Stimulated activated CD4-positive, alpha-beta T cell treated with anti-CD3 and anti-CD28 coated beads, Interleukin-4, amount 100 ng/mL, for 4 hours (primary cell): ENCODE measurements at places on chromosomes 4 and X.

DNA sequence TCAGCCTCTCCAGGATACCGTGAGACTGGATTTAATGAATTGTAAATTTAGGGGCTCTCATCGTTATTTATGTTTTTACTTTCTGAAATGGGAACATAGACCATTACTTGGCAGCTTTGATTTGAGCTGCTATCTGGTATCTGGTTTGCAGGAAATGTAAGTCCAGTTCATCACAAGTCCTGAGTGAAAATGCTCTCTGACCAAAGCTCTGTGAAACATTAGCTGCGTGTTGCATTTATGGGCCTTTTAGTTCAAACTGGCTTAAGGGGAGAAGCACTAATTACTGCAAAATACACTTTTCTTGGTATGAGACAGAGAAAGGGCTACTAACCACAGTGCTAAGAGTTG lies 420 bp downstream of the CC2D2A start:
- no peak for DNase-seq

- DNase-seq: no peak
Observed at GRCh38 chr4:159042097-159042605, 60.7 kb upstream of the RAPGEF2 start.

GRCh38 chr4:164252286-164252685 lies 501.6 kb upstream of the SMIM31 start:
- no peak for DNase-seq

DNA sequence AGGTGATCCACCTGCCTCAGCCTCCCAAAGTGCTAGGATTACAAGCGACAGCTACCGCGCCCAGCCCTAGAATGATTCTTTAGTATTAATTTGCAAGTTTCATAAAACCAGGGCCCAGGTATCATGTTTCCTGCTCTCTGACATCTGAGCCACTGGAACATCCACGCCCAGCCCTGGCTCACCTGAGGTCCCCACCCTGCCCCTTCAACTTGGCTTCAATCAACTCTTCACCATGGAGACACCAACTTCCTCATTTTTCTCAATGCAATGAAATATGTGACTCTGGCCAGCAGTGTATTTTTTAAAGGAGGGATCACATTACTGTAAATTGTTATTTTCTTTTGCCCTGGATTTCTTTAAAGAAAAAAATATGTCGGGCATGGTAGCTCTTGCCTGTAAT lies 3.9 kb downstream of the PRSS12 start:
- no peak for DNase-seq

- no peak for DNase-seq
Observed at GRCh38 chr4:114286262-114286810, 306.9 kb upstream of the ARSJ start.

DNA sequence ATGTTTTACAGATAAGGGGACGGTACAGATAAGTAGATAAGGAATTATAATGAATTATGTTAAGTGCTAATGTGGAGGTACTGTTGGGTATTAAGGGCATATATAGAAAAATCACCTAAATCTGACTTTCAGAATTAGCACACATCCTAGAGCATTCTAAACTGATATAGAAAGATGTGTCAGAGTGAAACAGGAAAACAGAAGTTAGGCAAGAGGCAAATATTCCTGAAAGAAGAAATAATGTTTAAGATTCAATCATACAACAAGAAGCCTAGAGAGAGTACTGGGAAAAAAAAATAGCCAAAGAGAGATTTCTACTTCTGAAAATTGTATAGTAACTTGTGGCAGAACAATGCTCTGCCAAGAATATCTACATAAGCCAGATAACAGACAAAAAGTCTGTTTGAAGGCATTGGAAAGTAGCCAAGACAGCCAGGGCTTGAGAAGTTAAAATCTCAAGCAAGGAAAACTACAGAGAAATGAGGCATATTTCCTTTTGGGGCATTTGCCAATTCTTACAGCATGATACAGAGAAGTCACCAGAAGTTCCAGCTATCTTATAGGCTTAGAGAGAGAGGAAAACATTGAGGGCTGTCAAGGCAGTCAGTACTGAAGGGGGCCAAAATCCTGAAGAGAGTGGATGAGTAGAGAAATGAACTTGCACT lies 646.0 kb downstream of the RPA4 start:
- DNase-seq: no peak

DNA sequence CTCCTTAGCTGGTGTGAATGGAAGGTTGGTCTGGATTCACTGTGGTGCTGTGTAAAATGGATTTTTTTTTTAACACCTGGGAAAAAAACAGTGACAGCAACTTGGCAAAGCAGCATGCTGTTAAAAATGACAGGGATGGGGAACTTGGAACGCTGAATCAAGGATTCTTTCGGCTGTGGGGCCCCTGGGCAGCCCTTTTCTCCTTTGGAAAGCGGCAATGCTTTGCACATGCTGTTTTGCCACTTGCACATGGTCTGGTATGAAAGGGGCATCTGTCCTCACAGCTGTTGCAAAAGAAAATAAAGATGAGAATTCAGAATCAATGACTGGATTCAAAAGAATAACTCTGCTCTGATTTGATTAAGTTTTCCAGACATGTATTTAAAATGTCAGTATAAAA lies 10.7 kb upstream of the PIGA start:
- DNase-seq: no peak

DNA sequence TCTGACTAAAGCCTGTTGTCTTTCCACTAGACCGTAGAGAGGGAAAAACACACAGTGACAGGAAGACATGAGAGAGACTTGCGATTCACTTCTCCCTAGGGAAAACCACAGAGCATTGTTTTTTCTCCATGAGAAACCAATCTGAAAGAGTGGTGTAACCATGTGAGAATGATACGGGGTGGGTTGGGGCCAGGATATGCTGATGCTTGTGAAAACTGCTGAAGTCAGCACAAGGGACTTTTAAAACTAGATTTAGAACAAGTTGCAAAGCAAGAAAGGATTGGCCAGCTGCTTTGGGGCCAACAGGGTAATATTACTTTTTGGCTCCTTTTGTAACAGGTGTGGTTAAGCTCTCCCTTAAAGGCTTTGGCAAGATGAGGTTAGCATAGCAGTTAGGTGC lies 66.1 kb downstream of the NHSL2 start:
- DNase-seq: no peak

DNA sequence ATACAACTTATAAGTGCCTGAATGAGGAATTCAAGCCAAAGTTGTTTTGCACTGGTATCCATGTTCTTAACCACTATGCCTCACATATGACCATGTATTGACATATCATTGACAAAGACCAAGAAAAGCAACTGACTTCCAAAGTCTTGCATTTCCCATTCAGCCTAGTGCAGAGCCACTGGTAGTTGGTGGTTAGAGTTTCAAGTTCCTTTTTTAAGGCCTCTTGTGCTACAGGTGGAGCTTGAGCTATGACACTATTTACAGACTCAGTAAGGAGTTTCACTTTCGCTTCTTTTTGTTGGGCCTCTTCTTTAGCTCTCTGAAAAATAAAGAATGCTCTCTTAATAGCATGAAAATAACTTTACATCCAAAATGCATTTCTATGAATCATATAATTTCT lies 763.0 kb downstream of the DMD start:
- no peak for DNase-seq

GRCh38 chr4:135098061-135098460 lies 896.5 kb upstream of the PABPC4L start:
- DNase-seq: no peak

DNA sequence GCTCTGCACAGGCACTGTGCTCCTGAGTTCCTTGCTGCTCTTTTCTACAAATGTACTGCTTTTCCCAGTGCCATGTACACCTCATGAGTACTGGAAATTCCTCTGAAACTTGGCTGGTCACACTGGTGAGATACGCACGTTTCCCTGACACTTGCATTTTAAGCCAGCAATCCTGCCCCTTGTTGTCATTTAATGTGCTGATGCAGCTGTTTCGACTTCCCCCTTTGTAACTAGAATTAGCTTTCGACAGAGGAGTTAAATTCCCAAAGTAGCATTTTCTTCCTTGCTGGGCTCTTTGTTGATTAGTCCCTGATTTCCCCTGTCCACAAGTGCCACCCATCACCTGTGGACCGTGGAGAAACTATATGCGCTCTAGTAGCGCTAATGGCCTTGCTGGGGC lies 77.5 kb downstream of the IQCM start:
- no peak for DNase-seq

GRCh38 chrX:67568769-67569168 lies 24.9 kb downstream of the AR start:
- DNase-seq: no peak

- no peak for DNase-seq
Observed at GRCh38 chrX:131270080-131270479, 19.0 kb downstream of the IGSF1 start.

- no peak for DNase-seq
Observed at GRCh38 chrX:17474892-17475291, 99.9 kb downstream of the NHS start.

- no peak for DNase-seq
Observed at GRCh38 chr4:51963841-51964517, 56.2 kb downstream of the LRRC66 start.

DNA sequence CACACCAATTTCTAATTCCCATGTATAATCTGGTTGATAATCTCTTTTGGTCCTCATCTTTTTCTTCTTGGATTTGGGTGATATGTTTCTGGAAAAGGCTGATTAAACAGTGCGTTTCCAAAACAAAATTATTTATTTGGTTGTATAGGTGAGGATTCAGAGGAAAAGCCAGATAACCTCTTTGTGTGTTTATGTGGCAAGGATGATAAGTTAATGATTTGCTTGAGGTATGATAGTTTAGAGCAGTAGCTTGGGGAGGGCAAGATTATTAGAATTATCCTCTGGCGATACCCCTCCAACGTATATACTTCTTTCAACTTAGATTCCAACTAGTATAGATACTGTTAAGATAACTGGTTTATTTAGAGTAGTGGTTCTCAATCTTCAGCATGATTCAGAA lies 53.3 kb downstream of the SLC4A4 start:
- DNase-seq: no peak

DNA sequence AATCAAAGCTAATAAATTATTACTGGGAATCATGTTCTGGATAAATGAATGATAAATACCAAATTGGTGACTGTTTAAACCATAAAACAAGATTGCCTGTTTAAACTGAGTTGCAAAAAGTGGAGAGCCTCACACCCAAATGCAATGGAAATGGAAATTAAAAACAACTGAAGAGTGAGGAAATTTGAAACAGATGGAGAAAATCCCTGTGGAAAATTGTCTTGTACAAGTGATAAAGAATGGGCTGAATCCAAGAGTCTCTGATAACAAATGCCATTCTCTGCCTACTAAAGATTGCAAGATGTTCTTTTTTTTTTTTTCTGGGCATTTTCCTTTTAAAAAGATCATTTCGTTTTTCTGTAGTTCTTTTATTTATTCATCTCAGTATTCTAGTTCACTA lies 426.3 kb downstream of the NLGN4X start:
- no peak for DNase-seq

DNA sequence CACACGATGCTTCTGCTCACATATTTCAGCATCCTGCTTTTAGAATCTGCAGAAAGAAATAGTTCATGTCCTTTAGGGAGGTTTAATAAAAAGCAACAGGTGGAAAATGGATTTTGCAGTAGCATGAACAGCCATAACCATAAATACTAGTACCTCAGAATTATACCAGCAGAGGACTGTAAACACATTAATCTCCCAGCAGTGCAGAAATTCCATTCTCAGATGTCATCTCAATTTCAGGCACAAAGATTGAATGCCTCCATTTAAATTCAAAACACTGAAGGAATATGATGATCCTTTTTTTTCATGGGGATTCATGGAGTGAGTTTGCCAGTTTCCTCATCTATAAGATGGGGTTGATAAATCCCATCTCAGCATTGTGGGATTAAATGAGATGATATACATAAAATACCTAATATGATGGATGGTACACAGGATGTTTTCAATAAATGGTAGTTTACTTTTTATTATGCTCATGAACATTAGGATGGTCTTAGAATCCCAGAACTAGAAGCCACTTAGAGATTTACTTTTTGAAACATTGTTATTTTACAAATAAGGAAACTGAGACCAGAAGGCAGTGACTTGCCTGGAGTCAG lies 566 bp upstream of the LIMCH1 start:
- no peak for DNase-seq

DNA sequence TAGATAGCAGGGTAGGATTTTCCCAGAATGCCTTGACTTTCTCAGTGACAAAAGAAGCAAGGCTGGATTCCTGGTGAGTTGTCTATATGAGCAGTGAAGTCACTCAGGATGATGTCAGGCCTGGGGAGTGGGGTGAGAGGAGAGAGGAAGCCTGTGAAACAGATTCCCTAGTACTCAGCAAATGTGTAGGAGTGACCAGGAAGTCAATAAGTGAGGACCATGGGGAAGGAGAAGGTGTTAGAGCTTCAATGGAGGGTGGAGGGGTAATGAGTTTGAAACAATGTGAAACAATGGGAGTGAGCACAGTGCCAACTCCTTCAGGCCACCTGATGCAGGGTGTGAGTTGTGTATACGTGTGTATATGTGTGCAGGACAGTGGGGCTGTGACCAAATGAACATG lies 2.4 kb upstream of the SLC9A6 start:
- DNase-seq: no peak

GRCh38 chr4:180909279-180909678 lies 1333.9 kb upstream of the TENM3 start:
- no peak for DNase-seq

DNA sequence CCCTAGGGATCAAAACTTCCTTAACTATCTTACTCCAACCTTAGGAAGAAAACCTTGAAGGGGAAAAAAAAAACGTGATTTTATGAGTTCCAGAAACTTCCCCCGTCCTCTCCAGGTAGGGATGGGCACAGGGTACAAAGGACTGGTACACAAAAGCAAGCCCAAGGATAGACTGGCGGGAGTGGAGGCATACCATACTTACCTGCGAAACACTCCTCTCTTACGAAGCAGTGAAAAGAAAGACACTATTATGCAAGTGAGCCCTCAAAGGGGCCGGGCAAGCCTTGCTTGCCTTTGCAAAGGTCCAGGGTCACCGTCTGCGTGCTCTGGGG lies 651 bp downstream of the TSPAN6 start:
- DNase-seq: no peak

GRCh38 chr4:71270901-71271300 lies 67.9 kb upstream of the SLC4A4 start:
- DNase-seq: no peak

DNA sequence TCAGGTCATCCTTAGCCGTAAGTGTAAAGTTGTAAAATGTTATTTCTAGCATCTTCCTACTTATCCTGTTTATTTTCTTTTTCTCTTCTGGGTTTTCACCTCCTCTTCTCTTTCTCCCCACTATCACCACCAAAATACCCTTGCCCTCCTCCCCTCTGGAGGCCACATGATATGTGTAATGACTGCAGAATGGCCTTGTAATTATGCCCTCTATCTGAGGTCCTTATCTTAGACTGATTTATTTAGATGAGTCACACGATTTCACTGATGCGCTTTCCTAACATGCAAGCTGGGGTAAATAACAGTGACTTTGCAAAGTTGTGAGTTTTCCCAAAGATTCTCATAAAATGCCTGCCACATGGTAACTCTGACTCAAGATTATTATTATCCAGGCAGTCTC lies 231.8 kb upstream of the GPRIN3 start:
- no peak for DNase-seq

- no peak for DNase-seq
Observed at GRCh38 chr4:179486570-179487335, 2044.5 kb upstream of the AGA start.
